Posterior cingulate gyrus (tissue), 11 donors: ENCODE measurements at places on chromosomes 4 and X.

- DNase-seq, result no peak
Measured at GRCh38 chrX:38618180-38618579, 56.8 kb downstream of the TSPAN7 start.

DNA sequence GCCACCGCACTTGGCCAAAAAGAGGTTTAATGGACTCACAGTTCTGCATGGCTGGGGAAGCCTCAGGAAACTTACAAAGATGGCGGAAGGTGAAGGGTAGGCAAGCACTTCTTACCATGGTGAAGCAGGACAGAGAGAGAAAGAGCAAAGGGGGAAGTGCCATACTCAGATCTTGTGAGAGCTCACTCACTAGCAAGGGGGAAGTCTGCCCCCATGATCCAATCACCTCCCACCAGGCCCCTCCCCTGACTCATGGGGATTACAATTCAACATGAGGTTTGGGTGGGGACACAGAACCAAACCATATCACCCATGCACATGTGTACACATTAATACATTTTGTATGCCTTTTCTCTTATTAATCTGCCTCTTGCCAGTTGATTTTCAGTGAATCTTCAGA is 77.2 kb upstream of the HSD17B10 start:
- no peak for DNase-seq

GRCh38 chr4:33323393-33323792 is 2603.2 kb downstream of the PCDH7 start:
- no peak for DNase-seq

DNA sequence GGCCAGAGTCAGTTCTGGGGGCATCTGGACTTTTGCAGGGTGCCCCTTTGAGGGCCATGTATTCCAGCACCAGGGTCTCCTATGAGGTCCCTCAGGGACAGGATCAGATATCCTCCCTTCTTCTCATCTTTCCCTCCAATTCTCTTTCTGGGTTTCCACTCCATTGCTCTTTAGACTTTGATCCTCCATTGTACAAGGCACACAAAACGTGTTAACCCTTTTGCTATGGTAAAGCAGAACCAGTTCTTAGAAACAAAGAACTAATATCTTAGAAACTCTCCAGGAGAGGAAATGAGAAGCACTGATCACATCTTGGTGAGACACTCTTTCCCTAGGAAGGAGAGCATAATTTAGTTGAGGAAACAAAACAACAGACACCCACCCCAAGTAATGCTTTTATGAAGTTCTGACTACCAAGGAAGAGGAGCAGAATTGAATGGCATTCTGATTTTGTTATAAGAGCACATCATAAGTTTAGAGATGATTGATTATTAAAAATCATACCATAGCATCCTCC is 200.7 kb upstream of the NPY2R start:
- no peak for DNase-seq

DNA sequence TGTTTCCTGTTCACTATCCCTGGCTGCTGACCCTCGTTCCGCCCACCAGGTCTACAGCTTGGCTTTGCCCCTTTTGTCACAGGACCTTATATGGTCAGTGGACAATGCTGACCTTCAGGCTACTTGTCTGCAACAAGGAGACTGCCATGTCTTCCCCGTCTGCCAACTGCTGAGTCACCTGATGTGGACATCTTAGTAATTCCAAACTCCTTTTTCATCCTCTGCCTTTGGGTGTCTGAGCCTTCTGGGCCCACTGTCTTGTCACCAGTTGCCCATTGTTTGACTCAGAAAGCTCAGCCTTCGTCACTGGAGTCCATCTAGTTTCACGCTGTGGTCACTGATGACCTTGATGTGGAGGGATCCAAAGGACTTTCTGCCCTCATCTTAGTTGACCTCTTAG is 30.2 kb downstream of the GPRIN3 start:
- no peak for DNase-seq

- DNase-seq, result no peak
Measured at GRCh38 chr4:8160572-8160971, 2.0 kb upstream of the ABLIM2 start.

DNA sequence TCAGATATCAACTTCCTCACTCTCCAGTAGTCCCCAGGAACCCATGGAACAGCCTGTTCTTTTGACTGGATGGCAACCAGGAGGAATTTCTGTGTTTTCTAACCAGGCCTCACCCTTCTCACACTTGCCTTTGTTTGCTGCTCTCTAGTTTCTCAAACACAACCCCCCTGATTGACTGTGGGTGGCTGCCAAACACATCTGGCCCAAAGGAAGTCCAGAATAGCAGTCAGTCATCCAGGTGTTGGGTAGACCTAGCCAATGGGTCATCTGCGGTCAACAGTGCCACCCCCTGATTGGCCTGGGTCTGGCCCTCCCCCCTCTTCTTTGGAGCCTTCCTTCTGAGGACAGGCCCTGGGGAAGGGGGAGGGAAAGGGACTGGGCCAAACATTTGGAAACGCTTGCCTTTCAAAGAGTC is 53.7 kb downstream of the MSX1 start:
- DNase-seq, result no peak

GRCh38 chr4:20395160-20395773 is 143.6 kb downstream of the SLIT2 start:
- no peak for DNase-seq

GRCh38 chr4:2261853-2262144 is at the start of gene MXD4:
Gene MXD4 (minus strand): TSS chr4:2262109. CDS start chr4:2261980, 129 bp downstream.
- DNase-seq, result no peak

DNA sequence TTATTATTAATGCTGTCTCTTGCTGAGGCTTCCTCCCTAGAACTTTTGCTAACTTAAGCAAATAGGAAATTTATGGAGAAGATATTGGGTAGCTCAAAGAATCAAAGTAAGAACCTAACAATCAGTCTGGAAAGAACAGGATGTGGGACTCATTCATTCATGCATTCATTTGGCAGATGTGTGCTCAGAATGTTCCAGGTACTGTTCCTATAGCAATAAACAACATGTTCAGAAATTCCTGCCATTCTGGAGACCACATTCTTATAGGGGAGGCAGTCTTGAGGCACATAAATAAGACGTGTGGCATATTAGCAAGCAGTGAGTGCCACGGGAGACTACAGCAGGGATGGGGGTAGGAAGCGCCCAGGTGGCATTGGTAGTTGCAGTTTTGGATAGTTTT is 5.0 kb downstream of the GRK4 start:
- DNase-seq, result no peak

DNA sequence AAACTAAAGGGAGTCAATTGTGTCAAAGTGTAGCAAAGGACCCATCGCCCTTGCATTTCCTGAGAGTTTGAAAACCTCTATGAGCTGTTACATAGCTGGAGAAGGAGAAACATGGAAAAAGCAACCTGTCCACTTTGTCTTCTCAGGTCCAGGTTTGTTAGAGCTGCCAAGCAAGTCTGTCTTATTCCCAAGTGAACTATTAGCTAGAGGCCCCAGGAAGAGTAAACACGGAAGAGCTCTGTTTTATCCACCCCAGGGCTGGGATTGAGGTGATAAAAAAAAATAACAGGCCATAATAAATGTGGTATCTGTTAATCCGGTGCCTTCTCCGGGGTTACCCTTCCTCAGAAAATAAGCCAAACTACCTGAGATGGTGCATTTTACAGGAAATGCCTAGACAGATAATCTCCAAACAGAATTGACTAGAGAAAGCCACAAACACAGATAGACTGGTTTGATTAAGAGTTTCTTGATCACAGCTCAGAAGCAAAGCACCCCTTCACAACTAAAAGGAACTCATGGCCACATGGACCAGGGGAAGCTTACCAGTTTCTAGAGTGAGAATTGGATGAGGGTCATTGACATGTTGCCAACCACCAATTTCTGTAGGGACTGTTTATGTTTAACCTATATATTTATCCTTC is 35.9 kb upstream of the RELL1 start:
- no peak for DNase-seq

- DNase-seq, result no peak
Measured at GRCh38 chr4:47531241-47531953, 46.3 kb downstream of the ATP10D start.

DNA sequence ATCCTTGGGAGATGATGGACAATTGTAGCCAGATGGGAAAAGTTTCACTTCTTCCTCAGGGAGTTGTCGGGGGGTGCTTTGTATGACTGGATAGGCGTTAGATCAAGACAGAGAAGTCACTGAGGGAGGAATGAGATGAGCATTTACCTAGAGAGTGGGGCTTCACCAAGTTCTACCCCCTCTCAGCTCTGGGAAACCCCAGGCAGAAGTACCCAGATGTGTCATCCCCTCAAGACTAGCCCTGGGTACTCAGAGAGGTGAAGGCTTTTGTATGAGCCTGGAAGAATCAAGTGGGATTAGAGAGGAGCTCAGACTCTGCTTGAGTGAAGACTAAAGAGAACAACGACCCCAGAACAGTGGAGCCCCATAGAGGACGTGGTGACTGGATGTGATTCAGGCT is 1.9 kb downstream of the MAGEB1 start:
- no peak for DNase-seq

GRCh38 chrX:10847333-10847732 is 226.9 kb upstream of the MID1 start:
- no peak for DNase-seq

GRCh38 chr4:68218044-68218443 is 27.4 kb downstream of the TMPRSS11B start:
- no peak for DNase-seq

DNA sequence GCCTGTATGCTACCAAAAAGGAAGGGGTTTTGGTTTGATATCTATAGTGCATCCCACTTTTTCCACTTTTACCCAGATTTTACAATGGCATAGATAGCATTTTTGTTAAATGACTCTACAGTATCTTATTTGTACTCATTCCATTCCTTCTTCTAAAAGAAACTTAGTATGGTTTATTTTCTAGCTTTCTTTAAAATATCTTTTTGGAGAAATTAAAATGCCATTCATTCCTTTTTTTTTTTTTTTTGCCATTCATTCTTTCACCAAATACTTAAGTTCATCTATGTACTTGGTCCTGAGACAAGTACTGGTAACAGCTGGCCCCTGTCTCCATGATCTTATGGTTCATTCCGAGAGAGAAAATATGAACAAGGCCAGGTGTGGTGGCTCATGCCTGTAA is 49.1 kb downstream of the MID1 start:
- no peak for DNase-seq

GRCh38 chr4:163810755-163811154 is 316.3 kb downstream of the TMA16 start:
- no peak for DNase-seq

GRCh38 chr4:134201216-134202161 is at the start of gene PABPC4L:
Gene PABPC4L (minus strand): TSS chr4:134201789. CDS start chr4:134201019, 770 bp downstream.
- peak; percentile 68 for DNase-seq

DNA sequence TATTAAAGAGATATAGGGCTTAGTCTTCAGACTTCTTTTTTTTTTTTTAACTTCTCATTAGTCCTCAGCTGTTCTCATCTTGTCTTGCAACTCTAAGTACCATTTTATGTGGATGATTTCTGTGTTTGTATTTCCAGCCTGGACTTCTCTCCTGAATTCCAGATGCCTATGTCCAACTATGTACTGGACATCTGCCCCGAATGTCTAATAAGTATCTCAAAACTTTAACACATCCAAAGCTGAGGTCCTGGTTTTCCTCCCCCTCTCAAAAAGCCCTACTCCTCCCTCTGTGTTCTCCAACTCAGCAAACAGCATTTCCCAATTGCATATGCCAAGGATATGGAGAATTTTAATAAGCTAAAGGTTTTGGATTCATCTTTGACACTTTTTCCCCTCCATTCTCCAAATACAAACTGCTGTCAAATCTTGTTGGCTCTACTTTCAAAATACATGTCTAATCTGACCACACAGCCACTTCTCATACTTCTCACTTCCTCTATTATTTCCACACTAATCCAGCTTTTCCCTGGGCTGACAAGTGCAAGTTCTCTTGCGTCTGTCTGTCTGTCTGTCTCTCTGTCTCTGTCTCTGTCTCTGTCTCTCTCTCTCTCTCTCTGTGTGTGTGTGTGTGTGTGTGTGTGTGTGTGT is 79.8 kb downstream of the CLCN5 start:
- DNase-seq, result no peak

DNA sequence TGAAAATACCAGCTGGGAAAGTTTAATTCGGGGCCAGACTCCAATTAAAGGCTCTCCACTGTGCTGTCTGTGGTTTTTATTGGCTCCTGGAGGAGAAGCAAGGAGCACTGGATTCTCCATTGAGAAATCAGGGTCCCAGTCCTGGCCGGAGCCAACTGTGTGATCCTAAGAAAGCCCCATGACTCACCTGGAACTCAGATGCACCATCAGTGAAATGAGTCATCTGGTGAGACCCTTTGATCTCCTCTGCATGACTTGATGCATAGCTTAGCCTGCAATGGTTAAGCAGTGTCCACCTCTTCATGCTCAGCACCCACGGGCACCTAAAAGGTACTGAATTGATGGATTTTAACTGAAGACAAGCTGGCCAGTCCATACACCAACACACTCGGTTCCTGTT is 119.2 kb upstream of the VCX3B start:
- DNase-seq, result no peak

GRCh38 chr4:95263391-95263790 is 285.4 kb downstream of the UNC5C start:
- no peak for DNase-seq

DNA sequence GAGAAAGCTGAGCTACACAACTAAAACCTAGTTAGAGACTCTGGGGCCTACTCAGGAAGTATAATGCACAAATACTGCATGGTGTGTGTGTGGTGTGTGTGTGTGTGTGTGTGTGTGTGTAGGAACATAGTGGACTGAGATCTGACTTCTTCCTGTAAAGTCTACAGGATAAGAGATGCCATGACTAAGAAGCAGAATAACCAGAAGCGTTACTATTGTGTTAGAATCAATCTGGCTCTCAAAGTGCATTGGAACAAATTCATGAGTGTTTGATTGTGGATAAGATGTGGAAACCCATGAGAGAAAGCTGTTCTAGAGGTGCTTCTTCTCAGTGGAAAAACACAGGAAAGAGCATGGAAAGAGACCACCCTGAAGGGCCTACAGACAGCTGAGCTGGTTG is 302.1 kb downstream of the INPP4B start:
- no peak for DNase-seq

DNA sequence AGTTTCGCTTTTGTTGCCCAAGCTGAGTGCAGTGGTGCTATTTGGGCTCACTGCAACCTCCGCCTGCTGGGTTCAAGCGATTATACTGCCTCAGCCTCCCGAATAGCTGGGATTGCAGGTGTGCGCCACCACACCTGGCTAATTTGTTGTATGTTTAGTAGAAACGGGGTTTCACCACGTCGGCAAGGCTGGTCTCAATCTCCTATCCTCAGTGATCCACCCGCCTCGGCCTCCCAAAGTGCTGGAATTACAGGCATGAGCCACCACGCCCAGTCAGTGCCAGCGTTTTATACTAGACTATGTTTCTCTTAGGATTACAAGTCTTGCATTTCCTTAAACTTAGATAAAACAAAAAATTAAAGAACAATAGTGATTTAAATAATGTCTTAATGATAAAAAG is 13.0 kb downstream of the KLF3 start:
- DNase-seq, result no peak
